SJCRH30 (cell line): ENCODE measurements at places on chromosomes 5 and 9.
A peak's percentile ranks its signal among the peaks of the same experiment; 100 is the strongest.

DNA sequence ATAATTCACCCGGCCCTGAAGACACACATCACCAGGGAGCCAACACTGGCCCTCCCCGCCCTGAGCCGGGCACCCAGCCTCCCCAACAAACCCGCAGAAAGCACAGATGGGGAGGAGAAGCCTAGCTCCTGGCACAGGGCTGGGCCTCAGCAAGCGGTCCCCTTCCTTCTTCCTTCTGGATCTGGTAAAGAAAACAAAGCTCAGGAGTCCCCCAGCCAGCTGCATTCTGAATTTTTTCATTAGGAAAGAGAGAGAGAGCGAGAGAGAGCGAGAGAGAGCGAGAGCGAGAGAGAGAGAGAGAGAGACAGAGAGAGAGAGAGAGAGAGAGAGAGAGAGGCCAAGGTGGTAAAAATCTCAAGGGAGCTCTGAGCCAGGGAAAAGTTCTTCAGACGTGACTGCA, 195.7 kb downstream of the CRB2 start:
- DNase-seq: no peak

GRCh38 chr5:131223751-131224386, 40.0 kb upstream of the CDC42SE2 start:
- no peak for DNase-seq

DNA sequence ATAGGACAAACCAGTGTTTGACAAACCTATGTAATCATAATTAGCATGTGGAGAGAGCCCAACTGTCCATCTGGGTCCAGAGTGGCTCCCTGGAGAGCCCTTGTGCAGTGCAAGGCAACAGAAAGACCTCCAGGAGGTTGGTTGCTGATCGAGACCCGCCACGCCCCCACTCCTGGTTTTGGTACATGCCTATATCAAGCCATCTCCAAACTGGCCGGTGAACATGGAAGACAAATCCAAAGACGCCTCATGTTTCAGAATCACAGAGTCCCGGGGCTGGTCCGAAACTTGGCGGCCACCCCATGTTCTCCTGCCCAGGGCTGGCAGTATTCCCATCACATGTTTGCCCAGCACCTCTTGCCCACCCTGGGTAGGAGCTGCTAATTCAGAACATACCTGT, 140.2 kb downstream of the PAX5 start:
- DNase-seq: no peak

- DNase-seq: no peak
These were observed 275.3 kb upstream of the CDH6 start for GRCh38 chr5:30918171-30918570.

DNA sequence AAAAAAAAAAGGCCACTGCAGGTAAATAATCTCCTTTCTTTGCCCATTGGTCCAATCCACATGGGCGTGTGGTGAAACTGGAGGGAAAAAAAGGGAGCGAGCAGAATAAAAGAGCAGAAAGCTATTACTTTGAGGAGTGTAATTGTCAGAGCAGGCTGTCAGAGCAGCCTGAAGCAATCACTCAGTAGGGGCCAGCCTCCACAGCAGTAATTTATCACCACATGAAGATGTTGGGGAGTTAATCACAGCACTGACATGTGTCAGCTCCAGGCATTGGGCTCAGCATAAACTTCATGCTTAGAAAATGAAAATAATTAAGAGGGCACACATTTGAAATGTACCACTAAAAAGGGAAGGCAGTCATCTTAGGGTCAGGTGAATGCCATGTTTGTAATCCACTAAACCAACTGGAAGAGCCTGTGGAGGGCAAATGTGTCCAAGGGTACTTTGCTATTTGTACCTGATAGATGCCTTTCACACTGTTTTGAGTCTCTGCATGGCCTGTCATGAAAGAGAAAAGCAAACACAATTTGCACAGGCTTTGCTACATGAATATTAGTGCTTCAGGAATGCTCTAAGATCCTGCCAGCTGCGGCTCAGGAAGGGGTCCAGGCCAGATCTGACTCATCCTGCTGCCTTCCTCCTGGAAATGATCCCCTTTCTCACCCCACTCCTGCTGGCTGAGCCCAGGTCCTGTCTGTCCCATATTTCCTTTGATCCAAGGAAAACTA, 2.9 kb upstream of the PTGER4 start:
- peak; percentile 80 for DNase-seq

DNA sequence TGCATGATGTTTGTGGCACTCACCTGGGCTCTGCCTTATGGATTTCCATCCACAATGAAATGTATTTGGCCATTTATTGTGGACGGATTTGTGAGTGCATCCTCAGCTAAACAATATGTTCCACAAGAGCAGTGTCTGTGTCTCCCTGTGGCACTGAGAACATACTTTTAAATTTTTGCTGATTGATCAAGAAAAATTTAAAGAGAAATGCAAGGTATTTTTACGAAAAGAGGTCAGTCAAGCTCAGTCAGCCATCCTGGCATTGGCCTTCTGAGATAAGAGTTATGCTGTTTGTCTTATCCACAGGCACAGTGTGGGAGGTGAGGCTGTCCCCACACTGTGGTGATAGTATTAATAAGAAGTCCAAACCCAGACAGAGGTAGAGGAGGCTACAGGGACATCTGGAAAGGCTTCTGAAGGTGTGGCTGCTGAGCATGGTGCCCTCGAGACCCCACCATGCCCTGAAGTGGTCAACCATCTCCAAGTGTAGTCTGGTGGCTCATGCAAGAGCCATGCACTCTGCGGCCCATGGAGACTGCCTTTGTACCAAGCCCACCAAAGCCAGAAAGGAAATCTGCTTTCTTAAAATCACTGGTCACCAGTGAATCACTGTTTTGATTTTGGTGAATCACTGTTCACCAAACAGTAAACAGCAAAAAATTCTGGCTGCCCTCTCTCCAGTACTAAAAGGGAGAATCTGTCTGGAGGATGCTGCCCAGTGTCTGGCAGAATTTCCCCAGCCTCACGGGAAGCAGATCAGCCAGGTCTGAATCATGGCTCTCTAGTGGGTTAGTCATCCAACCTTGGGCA, 28.8 kb downstream of the SPOCK1 start:
- DNase-seq: no peak

DNA sequence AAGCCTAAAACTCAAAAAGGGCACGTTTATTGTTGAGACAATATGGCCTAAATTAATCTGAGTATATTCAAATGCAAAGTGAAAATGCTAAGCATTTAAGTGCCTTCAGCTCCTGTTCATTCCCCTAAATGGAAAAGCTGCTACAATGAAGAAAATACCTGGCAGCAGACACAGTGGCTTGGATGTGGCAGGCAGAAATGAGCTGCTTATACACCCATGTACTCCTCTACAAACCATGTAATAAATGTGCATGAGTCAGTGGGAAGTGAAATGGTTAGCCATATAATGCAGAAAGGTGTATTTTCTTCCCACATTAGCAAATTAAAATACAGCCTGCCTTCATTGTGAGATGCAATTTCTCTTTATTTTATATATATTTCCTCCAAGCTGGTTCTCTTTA, 859.2 kb upstream of the SEMA6A start:
- DNase-seq: no peak

GRCh38 chr5:177194268-177194667, 60.7 kb downstream of the NSD1 start:
- DNase-seq: peak; percentile 71

- no peak for DNase-seq
These were observed 337.5 kb upstream of the ADAMTSL1 start for GRCh38 chr9:18136354-18136994.

- no peak for DNase-seq
These were observed 471.0 kb upstream of the MEF2C start for GRCh38 chr5:89353837-89354551.

- DNase-seq: no peak
These were observed 165.3 kb downstream of the KDM4C start for GRCh38 chr9:6923086-6923485.

- no peak for DNase-seq
These were observed 512 bp downstream of the AK1 start for GRCh38 chr9:127876764-127877562.

DNA sequence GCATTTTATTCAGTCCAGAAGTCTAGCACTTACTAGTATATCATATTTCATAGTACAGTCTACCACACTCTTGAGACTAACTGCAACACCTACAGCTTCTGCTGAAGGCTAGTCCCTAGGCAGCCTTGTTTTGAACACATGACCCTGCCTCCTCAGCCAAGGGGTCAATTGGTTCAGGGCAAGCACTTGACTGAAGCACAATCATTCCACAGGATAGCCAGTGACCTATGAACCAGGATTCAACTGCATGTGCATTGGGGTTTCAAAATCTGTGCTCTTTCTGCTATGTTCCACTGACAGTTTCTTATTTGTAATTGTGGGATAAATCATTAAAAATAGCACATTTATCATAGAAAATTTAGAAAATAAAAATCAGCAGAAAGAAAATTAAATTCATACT, 186.8 kb downstream of the TMEM161B start:
- no peak for DNase-seq

DNA sequence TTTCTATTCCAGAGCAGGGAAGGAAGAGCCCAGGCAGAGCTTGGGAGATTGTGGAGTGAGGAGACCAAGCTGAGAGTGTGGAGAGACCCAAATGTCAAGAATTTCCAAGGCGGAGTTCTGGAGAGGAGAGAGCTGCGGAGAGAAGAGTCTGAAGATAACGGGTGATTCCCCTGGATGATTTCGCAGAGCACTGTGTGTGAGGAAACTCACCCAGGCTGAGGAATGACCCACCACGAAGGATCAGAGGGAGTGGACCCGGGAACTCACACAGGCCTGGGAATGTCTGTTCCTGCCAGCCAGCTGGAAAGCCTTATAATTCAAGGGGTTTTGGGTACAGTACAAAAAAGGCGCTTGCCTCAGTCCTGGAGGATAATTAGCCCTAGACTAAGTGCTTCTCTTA, 94.2 kb downstream of the WNK2 start:
- no peak for DNase-seq

- no peak for DNase-seq
These were observed 597.8 kb downstream of the EFNA5 start for GRCh38 chr5:107072967-107073366.

DNA sequence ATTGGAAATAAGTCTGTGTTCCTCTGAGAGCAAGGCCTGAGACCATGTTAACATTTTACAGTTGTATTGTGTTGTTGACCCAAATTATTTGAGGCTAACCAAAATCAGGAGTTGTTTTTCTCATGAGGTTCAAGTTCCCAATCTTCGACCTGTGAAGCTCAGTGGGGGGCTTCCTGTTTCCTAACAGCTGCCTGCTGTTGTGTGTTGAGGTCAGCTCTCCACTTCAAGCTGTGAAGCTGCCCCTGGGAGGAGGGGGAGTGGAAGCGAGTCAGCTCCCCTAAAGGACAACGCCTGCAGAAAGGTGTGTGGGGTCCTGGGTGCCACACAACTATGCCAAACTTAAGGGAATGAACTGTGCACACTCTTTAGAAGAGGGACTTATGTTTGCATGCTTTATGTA, 295.5 kb downstream of the IRX1 start:
- no peak for DNase-seq

- DNase-seq: no peak
These were observed 34.9 kb upstream of the ZNF462 start for GRCh38 chr9:106828070-106828469.

DNA sequence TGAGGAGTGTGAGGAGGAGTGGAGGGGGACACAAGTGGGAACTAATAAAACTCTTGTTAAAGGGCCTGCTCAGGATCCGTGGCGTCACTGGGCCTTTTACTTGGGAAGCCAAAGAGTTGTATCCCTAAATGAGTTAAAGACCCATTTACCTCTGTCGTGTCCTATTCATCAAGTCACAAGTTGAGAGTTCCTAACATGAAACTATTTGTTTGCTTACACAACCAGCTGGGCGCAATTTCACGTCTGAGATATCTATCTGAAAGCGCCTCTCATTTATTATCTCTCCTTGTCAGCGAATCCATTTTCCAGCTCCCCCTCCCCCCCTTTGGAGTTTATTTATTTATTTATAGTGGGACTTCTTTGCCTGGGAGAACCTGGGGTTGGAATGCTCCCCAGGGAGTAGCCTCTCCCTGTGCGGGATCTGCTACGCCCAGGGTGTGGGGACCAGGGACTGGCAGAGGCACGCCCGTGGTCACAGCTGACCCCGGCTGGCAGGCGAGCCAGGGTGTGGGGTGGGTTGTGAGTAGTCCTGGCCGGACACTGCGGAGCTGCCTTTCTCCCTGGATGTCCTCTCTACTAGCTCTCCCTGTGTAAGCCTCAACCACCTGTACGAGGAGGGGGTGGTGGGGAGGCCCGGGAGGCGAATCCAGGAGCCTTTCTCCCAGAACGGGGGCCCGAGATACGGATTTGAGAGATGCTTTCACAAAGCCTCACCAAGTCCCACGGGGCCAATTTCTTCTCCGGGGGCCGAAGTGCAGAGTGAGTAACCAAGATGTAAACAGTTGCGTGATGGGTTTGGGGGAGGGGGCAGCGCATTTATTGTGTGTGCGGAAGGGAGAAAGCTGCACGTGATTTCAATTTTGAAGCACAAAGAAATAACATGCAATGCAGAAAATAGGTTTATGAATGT, 15.3 kb downstream of the NR2F1 start:
- no peak for DNase-seq

DNA sequence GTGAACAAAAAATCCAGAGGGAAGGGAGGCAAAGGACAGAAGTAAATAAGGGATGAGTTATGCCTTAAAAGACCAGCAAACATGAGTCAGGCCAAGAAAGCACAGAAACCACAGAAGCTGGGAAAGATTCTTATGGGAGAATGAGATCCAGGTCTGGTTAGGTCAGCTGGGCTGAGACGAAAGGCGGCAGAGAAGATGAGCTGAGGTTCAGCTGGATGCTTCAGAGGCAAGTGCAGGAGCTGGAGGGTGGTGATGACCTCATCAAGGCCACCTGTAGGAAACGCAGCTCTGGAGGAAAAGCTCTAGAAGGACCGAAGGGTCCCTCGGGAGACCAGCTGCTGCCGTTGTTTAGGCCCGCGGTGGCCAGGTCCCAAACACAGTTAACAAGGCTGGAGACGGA, 152.0 kb downstream of the MYO10 start:
- no peak for DNase-seq

GRCh38 chr5:174198541-174198940, 153.0 kb downstream of the NSG2 start:
- no peak for DNase-seq

DNA sequence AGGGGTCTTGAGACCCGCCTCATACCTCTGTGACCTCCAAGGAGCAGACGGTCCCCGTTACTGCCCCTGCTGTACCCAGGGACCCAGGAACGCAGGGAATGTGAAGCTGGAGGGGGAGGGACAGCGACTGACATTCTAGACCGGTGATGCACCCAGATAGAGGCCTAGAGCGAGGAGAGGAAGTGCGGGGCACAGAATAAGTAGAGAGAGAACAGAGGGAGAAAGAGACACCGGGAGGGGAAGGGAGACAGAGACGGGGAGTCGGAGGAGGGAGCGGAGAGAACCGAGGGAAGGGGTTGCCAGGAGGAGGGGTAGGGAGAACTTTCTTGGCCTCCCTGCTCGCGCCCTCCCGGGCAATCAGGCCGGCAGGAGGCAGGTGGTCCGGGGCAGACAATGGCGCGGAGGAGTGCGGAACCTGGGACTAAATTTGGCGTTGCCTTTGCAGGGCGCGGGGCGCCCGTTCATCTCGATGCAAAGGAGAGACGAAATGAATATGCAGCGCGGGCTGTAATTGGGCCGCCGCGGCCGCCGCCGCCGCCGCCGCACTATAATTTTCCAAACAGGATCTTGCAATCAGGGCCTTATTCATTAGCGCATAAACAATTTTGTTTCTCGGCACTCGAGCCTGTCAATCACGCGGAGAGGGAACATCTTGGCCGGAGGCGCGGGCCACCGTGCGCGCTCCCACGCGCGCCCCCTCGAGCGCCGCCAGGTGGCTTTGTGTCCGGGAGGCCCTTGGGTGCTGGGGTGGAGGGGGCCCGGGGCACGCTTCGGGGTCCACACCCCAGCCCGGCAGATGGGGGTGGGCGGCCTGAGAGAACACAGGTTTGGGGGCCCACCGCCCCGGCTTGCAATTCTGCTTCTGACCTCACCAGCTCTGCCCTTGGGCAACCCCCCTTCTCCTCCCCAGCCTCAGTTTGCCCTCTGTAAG, 33.0 kb downstream of the NDUFA8 start:
- no peak for DNase-seq
